ENCODE measurements at places on chromosomes 12 and 14.
A peak's percentile ranks its signal among the peaks of the same experiment; 100 is the strongest.

DNA sequence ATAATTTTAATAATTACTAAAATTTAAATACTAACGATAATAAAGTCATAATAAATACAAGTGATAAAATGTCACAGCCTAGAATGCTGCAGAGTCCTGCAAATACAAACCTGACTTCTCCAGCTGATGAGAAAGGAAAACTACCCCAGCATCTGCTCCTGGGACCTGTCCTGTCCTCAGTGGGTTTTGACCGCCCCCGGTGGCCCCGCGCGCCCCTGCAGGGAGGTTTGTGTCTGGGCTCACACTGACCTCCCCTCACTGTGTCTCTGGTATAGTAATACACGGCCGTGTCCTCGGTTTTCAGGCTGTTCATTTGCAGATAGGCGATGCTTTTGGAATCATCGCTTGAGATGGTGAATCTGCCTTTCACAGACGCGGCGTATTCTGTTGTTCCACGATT, 1139.4 kb downstream of the TMEM121 start:
- no peak for DNase-seq

GRCh38 chr12:129486931-129487330, 416.9 kb downstream of the TMEM132D start:
- no peak for DNase-seq

DNA sequence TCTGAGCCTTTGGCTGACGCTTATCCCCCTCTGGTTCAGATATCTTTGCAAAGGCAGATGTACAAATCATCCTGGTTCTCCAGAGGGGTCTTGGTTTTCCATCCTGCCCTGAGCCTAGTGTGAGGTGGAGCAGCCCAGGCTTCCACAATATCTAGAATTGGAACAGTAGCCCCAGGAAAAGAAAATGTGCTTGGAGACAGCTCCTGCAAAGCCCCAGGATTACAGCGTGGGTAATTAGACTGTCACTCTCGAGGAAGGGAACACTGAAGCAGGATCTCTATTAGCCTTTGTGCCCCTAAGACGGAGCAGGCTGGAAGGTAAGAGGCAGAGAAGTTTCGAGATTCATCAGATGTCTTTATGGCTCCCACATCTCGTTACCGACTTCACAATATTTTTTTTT, 59.4 kb downstream of the TMEM132C start:
- no peak for DNase-seq

DNA sequence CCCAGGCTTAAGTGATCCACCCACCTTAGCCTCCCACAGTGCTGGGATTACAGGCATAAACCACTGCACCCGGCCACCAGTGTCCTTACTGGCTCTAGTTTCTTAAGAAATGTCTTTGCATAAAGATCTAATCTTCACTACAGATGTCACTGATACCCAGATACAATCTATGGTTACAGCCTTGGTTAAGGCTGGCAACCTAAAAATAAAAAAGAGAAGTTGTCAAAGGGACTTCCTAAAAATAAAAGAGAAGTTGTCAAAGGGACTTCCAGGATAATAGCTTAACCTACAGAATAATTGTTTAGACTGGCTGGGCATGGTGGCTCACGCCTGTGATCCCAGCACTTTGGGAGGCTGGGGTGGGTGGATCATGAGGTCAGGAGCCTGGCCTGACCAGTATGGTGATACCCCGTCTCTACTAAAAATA, 27.6 kb downstream of the ETFBKMT start:
- DNase-seq = no peak

- no peak for DNase-seq
Measured at GRCh38 chr12:31710021-31710818, 18.6 kb downstream of the AMN1 start.

GRCh38 chr12:106974511-106974910, 12.4 kb downstream of the MTERF2 start:
- DNase-seq = no peak

- no peak for DNase-seq
Measured at GRCh38 chr12:90922145-90922627, 32.8 kb downstream of the CCER1 start.

GRCh38 chr14:86057018-86057667, 527.2 kb downstream of the FLRT2 start:
- peak; percentile 30 for DNase-seq

DNA sequence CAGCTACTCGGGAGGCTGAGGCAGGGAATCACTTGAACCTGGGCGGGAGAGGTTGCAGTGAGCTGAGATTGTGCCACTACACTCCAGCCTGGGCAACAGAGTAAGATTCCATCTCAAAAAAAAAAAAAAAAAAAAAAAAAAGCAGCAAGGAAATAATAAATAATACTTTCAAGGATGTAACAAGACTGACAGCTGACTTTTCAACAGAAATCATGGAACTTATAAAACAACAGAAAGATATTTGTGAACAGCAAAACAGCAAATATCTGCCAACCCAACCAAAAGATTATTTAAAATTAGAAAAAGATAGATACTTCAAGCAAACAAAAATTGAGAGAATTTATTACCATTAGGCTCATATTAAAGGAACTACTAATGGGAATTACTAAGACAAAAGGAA, 115.1 kb downstream of the TSHR start:
- no peak for DNase-seq

GRCh38 chr12:126776026-126776655, 1490.8 kb upstream of the TMEM132C start:
- no peak for DNase-seq

DNA sequence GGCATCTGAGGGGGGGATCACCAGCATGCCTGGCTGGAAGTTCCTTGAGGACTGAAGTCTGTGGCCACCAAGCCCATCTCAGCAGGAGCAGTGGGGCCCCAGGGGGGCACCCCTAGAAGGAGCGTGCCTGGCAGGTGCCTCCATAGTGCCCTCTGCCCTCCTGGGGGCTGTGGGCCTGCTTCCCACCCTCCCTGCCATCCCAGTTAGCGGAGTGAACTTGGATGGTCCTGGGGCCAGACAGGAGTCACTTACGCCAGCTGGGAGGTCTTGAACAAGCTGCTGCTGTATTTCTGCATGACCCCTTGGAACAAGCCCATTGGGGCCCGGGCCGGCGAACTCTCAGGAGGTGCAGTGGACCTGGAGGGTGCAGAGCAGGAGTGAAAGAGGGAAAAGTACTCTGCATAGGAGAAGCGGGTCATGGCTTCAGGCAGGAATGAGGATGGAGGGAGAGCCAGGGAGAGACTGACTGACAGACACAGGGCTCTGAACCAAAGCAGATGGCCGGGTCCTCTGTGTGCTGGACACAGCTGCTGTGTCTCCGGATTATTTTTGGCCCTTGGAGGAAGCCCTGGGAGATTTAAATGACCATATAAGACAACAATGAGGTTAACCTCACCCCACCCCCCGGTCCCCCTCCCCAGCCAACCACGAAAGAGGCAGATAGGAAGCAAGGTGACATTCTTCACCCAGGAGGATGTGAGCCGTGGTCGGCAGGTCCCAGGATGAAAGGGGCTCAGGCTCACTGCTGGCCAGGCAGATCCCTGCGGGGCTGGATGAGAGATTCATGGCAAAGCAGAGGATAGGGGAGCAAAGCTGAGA, 19.6 kb downstream of the ASB2 start:
- no peak for DNase-seq

- DNase-seq = peak; percentile 70
Measured at GRCh38 chr14:21104448-21105060, 3.7 kb downstream of the TMEM253 start.

DNA sequence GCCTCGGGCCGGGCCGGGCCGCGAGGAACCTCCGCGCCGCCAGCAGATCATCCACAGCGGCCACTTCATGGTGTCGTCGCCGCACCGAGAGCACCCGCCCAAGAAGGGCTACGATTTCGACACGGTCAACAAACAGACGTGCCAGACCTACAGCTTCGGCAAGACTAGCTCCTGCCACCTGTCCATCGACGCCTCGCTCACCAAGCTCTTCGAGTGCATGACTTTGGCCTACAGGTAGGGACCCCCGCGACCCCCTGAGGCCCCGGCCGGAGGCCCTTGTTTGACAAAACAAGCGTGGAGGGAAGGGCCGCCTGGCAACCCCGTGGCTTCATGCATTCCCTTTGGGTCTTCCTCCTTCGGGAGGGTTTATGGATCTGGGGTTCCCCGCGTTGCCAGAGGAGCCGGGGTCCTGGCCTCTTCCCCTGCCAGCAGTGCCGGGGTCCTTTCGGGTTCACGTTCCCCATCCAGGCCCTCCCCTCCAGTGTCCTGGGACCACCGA, 526 bp downstream of the MLXIP start:
- peak; percentile 26 for DNase-seq

- DNase-seq = no peak
Measured at GRCh38 chr12:107353312-107353711, 260.0 kb upstream of the CRY1 start.

GRCh38 chr12:56129206-56129941, 1.3 kb downstream of the ESYT1 start:
- peak; percentile 62 for DNase-seq

- DNase-seq = peak; percentile 9
Measured at GRCh38 chr14:32702562-32702961, 236.1 kb upstream of the NPAS3 start.

DNA sequence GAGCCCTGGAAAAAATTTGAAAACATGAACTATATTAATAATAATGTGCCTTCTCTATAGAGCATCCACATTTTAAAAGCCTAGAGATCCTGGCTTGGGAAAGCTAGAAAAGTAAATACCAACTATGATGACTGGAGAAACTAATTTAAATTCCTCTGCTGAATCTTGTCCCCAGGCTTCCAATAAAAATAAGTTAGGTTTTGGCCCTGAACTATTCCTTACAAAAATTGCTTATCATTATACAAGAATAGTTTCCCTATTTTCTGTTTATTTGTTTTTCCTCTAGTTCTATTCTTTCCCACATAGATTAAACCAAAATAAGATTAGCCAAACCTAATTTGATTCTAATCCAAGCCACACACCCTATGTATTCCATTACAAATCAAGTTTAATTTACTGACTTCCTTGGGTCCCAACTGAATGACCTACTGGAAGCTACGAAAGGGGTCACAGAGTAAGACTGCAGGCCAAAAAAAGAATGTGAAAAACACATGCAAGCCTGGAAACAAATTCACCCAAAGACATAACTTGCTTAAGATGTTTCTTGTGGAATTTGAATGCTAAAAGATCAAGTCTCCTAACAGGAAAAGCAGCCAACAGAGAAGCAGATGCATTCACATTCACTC, 133.0 kb downstream of the PAWR start:
- DNase-seq = no peak

DNA sequence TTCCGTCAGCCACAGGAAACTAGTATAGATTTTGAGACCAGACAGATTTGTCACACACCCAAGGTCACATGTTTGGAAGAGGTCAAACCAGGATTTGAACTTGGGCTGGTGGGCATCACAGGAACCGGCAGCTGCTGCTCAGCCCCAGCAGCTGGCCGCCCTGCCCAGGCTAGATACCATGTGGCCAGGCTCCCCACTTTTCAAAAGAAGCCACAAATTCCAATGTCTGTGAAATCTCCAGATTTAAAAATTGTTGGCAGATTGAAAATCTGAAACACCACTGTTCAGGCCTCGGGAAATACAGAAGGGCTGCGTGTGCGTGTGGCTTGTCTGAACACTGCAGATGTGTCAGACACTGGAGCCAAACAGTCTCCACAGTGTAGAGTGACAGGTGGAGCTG, 30.4 kb downstream of the MMAB start:
- DNase-seq = no peak

DNA sequence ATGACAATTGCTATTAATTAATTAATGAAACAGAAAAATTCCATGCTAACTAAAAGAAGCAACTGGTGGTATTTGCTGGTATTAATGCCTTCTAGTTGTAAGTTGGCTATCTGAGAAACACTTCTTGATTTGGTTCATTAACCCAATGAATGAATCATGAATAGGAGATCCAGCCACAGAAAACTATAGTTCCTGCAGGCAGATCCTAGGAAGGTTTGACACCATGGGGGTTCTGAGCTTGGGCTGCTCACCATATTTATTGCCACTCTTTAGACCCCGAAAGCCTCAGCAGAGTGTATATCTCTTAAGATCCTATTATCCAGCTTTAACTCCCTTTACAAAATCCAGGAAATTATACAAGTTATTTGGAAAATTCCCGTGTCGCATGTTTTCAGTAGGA, 81.4 kb upstream of the REP15 start:
- no peak for DNase-seq

DNA sequence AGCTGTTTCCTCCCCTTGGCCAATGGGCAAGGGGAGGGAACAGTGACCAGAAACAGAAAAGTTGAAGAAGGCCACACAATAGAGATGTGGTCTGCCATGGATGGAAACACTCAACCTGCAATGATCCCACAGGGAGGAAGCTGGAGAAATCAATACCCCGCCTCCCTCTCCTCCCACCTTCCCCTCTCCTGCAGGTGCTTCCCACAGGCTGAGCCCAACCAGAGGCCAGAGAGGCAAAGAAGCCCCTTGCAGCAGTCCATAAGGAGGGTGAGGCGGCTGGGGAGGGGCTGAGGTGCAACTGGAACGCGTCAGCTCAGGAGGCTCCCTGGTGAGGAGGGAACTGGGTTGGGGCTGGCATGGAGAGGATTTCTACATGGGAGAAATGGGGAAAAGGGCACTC, 84.0 kb downstream of the RNF34 start:
- no peak for DNase-seq

DNA sequence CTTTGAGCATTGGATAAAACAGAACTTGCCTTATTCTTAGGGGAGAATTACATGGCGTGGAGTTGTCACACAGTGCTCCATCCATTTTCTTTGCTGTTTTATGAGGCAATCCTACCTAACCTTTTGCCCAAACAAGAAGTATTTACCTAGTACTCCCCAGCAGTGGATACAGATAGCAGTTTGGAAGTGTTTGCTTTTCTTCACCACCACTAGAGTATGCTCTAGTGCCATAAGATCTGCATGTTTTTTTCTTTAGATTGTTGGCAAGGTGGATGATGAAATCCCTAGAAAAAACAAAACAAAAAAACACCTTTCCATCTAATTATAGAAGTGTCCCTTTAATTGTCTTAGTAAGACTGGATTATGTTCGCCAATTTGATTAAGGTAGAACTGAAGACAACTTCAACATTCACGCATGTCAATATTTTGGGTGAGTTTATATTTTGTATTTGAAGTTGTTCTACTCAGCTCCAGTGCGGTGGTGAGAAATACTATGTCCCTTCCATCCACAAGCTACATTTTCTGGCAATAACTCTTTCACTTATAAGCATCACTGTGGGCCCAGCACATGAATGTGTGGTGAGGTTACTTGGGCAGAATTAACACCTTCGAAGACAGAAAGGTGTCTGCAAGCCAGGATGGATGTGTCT, 23.6 kb upstream of the TMEM260 start:
- no peak for DNase-seq

DNA sequence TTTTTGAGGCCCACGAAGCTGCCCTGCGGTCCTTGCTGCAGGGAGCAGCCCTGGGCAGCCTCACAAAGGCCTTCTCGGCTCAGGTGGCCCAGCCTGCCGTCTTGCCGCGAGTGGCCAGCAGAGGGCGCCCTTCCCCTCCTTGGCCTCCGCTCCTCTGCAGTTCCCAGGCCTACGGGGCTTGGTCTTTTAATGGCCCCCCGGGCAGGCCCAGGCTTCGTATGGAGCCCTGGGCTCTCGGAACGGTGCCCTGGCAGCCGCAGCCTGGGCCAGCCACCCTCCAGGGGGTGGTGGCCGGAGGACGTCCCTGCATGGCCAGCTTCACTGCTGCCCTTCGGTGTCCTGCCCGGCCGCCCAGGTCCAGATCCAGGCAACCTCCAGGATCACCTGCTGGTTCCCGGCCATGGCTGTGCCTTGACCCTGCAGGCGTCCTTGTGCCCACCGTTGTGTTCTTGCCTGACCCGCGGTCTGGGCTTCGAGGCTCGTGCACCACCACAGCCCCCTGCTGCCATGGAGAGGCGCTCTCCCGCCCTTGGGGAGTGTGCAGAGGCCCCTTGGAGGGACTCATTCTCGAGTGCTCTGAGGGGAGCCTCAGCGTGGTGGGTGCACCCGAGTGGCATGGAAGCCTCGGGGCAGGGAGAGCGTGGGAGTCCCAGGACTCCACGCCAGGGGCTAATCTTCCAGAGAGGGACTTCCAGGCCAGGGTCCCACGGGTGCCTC, 9.4 kb downstream of the ASPG start:
- peak; percentile 94 for DNase-seq

Data from endothelial cell (in vitro differentiated cells).